ENCODE measurements at places on chromosomes 1 and 21.

- no peak for DNase-seq
These were observed 41.5 kb downstream of the IER5 start for GRCh38 chr1:181129771-181130606.

DNA sequence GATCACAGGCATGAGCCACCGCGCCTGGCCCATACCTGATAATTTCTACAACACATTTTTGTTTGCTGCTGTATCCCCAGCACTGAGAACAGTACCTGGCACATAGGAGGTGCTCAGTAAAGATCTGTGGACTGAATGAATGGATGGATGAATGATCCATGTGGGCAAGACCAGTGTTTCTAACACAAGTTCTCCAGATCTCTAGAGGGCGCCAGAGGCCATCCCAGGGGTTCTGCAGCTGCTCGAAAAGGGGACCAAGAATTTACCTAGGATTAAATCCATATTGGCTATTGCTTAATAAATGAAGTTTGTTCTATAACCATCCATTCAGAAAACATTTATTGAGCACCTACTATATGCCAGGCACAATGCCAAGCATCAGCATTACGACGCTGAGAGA is 167.7 kb downstream of the ACTL8 start:
- DNase-seq = peak; percentile 49

GRCh38 chr1:115324649-115325420 is 13.2 kb downstream of the NGF start:
- DNase-seq = no peak

- DNase-seq = no peak
These were observed 126.4 kb downstream of the TENT5C start for GRCh38 chr1:117732065-117732797.

GRCh38 chr1:5993556-5994491 is 1.6 kb upstream of the NPHP4 start:
- no peak for DNase-seq

DNA sequence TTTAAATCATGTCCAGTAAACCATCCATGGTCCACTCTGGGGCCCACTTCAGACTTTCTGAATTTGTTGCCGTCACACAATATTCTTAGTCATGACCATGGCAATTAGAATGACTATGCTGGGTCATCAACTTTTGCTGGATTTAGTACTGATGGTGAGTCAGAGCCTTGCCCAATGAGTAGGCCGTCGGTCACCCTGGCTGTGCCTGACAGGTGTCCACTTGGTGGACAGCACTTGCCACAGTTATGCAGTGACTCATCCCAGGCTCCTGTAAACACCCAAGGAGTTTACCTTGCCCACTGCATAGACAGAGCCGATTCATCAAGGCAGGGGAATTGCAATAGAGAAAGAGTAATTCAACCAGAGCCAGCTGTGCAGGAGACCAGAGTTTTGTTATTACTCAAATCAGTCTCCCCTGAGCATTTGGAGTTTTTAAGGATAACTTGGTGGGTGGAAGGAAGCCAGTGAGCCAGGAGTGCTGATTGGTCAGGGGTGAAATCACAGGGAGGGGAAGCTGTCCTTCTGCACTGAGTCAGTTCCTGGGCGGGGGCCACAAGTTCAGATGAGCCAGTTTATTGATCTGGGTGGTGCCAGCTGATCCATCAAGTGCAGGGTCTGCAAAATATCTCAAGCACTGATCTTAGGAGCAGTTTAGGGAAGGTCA is 333.8 kb downstream of the PTPRU start:
- DNase-seq = no peak
